ENCODE measurements at places on chromosomes 13 and 19. TPM values are rescaled to one million over a fixed set of nuclear protein-coding genes. Genes with fewer than 3 reads are reported as not detected.
A peak's percentile ranks its signal among the peaks of the same experiment; 100 is the strongest.

The SIGLECL1 gene
- not detected for total RNA-seq

The TEX26 gene
- total RNA-seq, result not detected

The FRY gene
- 13.3 TPM for total RNA-seq

The GPC6 gene
- not detected for total RNA-seq

The IFNL1 gene
- total RNA-seq, result not detected

The JUNB gene
- total RNA-seq, result 2,128 TPM

The ZNF544 gene
- 25.1 TPM for total RNA-seq

The KLK5 gene
- total RNA-seq, result not detected

The DNAAF3 gene
- not detected for total RNA-seq

DNA sequence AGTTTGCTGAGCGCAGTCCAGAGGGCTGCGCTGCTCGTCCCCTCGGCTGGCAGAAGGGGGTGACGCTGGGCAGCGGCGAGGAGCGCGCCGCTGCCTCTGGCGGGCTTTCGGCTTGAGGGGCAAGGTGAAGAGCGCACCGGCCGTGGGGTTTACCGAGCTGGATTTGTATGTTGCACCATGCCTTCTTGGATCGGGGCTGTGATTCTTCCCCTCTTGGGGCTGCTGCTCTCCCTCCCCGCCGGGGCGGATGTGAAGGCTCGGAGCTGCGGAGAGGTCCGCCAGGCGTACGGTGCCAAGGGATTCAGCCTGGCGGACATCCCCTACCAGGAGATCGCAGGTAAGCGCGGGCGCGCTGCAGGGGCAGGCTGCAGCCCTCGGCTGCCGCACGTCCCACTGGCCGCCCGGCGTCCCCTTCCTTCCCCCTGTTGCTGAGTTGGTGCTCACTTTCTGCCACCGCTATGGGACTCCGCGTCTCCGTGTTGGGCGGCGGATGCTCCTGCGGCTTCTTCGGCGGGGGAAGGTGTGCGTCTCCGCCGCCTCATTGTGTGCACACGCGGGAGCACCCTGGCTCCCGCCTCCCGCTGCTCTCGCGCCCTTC lies 772 bp downstream of the GPC6 start:
- DNase-seq, result no peak

- DNase-seq, result no peak
These were observed 9.5 kb upstream of the INSL3 start for GRCh38 chr19:17830567-17831418.

- DNase-seq, result no peak
These were observed 8.0 kb downstream of the AKAP11 start for GRCh38 chr13:42279986-42280385.

- DNase-seq, result no peak
These were observed at the start of gene ELSPBP1 for GRCh38 chr19:47994209-47994802. TSS of gene ELSPBP1 (plus strand) at chr19:47994632. CDS start at chr19:48008668, 14,036 bp downstream.

DNA sequence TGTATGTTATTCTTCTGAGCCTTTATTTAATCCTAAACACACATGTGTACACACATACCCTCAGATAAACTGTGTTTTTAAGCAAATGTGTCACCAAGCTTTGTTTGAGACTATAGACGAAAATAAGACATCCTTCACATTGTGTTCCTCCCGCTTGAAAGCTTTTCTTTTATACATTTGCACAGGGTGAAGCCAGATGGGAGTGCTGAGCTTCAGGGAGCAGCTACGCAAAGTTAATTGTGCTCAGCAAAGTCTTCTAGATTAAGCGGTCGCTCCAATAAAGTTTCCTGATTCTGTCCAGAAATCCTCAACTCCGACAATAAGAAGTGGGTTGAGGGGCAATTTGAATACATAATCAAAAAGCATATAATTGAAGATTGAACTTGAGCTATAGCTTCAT lies 117.2 kb upstream of the ARGLU1 start:
- no peak for DNase-seq

DNA sequence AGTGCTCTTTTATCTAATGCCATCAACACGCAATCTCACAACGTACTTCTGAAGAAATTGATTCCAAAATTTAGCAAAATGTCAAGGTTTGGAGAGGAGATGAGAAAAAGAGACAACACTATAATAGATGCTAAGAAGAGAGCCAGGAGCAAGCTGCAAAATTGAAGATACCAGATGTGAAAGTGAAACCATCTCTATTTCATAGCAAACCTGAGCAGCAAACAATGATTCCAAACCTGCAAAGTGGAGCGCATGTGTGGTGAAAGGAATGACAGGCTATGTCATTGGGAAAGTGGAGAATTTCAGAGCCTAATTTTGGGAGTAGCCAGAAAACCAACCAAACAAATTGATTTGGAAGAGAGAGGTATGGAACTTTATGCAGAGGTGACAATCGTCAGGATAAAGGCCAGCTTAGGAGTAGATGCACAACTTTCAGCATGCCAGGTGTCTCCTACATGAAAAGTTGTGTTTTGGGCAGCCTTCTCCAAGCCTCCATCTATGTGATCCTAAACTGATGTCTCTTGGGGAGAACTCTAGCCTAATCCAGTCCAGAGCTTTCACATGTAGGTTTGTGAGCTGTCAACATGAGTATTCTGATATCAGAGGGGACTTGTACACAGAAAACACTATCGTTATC lies 158.4 kb upstream of the FNDC3A start:
- DNase-seq, result no peak

DNA sequence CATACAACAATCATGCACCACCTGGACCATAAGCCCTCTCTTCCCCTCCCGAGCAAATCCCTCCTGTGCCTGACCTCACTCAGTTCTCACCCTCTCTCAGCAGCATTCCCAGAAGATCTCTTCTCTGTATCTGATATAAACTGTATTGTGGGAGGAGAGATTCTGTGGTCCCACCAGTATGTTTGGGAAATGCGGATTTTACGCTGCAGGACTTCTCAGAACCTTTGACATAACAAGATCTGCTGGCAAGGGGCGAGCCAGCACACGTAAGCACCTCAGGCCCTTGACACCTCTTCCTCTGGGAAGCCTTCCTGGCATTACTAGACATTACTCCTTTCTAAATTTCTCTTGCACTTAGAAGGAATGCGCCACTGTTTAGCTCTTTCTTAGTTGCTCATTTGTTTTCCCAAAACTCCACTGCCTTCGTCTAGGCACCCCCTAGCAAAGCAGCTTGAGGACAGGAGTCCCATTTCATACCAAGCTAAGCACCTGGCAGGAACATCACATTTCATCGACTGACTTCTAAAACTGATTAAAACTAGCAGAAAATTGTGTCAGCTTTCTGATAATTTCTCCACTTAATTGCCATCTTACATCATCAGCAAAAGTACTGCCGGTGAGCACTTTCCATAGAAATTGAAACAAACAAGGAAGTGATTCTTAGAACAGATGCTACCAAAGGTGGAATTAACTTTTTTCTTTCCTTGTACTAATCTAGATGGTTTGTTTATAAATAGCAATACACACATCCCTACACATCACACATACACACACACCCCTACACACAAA lies 63.2 kb downstream of the CCDC70 start:
- DNase-seq, result no peak

- no peak for DNase-seq
These were observed 146.3 kb downstream of the ENOX1 start for GRCh38 chr13:43640476-43640875.

GRCh38 chr19:50830266-50831025 lies 2.9 kb downstream of the KLK15 start:
- no peak for DNase-seq

- no peak for DNase-seq
These were observed 73.7 kb downstream of the LACC1 start for GRCh38 chr13:43953370-43953769.

DNA sequence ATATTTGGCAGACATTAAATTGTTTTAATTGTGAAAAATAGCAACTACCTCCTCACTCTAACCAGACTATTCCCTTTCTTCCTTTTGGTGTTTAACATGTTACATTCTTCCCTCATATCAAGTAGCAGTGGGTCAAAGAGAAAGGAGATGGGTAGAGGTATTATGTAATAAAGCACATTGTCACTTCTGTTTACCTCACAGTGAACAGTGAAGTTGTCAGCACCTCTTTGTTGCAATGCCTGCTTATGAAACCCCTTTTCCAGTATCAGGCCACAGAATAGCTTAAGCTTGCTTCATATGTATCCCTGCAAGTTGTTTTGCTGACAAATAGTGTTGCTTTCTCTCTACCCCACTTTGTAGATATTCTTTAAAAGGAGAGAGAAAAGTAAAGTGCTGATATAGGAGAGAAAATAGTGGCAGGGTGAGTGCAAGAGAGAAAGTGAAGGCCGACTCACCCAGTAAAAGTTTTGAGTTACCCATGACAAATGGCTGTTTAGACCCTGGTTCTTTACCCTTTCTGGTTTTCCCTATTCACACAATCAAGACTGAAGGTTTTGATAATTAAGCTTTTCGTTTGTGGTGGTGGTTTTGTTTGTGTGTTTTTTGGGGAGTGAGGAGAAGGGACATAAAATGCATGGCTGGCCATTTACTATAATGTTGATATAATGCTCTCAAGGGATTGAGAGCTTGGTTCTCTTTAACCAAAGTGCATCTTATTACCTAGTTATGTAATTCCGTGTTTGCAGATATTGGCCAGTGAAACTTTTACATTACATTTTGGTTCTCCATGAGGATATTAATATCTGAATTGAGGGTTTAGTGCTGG lies 3.7 kb downstream of the ITM2B start:
- no peak for DNase-seq

DNA sequence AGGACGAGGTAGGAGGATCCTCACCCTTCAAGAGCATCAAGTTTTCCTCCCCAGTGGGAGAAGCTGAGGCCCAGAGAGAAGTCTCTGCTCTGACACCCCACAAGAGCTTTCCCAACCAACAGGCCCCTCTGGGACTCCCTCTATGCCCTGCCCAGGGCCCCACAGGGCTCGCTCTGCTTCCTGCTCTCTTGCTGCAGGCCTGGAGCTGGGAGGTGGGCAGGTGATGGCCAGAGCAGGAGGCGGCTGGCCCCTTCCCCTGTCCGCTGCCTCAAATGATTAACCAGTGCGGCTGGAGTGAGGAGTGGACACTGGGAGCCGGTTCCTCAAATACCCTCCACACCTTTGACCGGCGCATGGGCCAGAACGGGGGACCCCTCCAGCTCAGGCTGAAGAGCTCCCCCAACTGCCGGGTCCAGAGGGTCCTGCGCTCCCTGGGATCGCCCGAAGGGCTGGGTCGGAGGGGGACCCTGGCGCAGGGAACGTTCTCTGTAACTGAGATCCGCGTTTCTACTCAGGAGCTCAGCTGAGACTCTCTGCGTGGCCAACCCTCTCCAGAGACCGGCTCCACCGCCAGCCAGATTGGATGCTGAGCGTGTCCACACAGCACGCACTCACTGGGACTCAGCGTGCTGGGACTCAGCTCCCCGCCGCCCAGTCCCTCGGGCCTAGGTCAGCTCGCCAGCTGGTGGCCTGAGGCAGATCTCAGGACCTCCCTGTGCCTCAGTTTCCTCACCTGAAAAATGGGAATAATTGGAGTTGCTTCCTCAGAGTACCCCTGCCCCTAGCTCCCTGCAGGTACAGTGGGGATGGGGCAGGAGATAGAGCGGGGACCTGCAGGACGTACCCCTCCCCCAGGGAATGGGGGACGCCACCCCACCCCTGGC lies 6.7 kb upstream of the ONECUT3 start:
- no peak for DNase-seq

DNA sequence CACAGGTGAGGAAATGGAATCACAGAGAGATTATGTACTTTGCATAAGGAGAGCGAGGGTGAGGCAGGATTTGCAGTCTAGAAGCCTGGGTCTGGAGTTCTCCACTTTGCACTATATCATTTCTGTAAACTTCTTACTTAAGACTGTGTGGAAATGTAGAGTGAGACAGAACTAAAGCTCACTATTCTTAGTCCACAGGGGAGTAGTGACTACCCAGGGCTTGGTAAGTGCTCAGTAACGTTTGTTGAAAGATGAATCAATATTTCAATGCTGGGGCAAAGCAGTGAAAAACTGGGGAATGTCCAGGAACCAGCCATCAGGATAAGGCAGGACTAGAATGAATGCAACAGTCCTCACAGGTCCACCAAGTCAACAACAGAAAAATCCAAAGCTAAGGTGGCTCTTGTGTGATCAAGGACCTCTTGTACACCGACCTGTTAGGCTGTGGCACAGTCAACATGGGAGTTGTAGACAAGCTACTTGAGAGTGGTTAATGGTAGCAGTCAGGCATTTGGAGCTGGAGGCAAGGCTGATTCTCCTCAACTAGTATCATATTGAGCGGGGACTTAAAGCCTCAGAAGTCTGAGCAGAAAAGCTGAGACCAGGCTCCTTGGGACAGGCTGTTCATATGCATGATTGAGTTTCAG lies 929 bp upstream of the TNFSF13B start:
- no peak for DNase-seq

DNA sequence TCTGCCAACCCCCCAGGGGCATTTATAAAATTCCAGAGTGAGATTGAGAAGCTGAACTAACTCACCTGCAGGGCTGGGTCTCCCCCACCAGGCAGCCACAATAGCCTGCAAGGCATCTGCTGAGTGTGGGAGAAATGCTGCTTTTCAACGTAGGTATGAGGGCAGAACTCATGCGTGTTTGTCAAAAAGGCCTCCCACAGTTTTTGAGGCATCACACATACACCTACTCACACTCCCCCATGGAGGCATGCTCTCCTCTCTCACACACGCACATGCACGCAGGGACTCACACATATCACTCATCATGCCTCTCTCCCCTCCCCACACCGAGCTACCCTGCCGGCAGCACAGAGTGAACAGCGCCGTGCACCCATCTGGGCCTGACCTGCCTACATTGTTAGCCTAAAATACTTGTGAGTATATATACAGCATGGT lies 390.5 kb downstream of the FGF9 start:
- peak; percentile 53 for DNase-seq

GRCh38 chr13:42804244-42804874 lies 23.0 kb downstream of the FAM216B start:
- DNase-seq, result no peak

- peak; percentile 55 for DNase-seq
These were observed 40.8 kb downstream of the BBC3 start for GRCh38 chr19:47190167-47190727.

GRCh38 chr19:1411255-1412191 lies 4.1 kb downstream of the DAZAP1 start:
- peak; percentile 35 for DNase-seq

GRCh38 chr13:71417205-71417604 lies 449.8 kb downstream of the DACH1 start:
- no peak for DNase-seq

DNA sequence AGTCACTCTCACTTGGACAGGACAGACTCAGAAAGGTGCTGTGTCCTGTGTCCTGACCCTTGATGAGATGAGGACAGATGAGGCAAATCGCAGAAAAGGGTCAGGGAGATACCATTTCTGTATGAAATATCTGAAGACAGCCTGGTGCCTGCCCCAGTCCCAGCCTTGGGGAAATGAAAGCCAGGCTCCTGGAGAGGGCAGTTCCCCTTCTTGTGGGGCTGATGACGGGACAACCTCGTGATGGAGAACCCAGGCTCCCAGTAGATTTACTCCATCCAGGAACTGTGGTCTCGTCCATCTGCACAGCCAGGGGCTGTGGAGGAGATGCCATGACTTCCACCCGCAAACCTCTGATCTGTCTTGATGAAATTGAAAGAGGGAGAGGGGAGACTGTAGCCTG lies 13.8 kb downstream of the LILRB1 start:
- DNase-seq, result no peak

DNA sequence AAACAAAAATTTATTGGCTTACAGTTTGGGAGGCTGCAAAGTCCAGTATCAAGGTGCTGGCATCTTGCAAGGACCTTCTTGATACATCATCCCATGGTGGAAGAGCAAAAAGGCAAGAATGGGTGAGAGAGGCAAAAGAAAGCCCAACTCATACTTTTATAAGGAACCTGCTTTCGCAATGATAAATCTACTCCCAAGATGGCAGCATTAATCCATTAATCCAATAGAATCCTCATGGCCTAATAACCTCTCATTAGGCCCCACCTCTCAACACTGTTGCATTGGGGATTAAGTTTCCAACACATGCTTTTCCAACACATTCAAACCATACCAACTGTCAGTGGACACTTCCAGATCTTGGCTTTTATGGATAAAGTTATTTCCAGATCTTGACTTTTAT lies 48.7 kb upstream of the ZNF507 start:
- no peak for DNase-seq
